H1 (cell line): ENCODE measurements at places on chromosomes 16 and 17.

GRCh38 chr17:42866216-42866615, 15.2 kb downstream of the AOC3 start:
- no peaks in the 10 kb centered on the region for H3K36me3 ChIP-seq
- DNase-seq = no peak
- no peaks in the 10 kb centered on the region for H3K27me3 ChIP-seq
- H3K27ac ChIP-seq = no peak overlapping the region
- H3K4me3 ChIP-seq = no peak overlapping the region
- no peaks in the 10 kb centered on the region for H3K4me1 ChIP-seq

- H3K27me3 ChIP-seq = no peaks in the 10 kb centered on the region; the same call in 1 of the 2 replicates
- no peak overlapping the region for H3K4me3 ChIP-seq
- peaks cover 2% of the 10 kb centered on the region for H3K36me3 ChIP-seq
- H3K4me1 ChIP-seq = peaks cover 5% of the 10 kb centered on the region
- DNase-seq = no peak
These were observed 2.0 kb downstream of the ZNF319 start for GRCh38 chr16:57998486-57998885.

DNA sequence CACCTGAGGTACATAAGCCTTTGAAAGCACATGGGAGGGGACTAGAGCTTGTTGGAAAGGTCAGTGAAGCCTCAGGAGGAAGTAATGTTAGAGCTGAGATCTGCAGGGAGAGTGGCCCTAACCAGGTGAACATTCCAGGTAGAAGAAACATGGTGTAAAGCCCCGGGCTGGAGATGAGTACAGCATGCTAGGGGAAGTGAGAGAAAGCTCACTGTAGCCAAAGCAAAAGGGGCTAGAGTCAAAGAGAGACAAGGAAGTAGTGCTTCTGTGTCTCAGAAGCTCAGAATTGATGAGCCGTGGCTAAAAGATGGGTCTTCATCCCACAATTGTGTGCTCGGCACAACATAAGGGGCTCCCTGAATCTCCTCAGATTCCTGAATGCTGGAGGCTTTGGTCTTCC, 481.8 kb downstream of the XYLT1 start:
- H3K4me3 ChIP-seq = no peak overlapping the region
- H3K36me3 ChIP-seq = no peaks in the 10 kb centered on the region
- H3K27ac ChIP-seq = no peak overlapping the region
- H3K27me3 ChIP-seq = no peaks in the 10 kb centered on the region

DNA sequence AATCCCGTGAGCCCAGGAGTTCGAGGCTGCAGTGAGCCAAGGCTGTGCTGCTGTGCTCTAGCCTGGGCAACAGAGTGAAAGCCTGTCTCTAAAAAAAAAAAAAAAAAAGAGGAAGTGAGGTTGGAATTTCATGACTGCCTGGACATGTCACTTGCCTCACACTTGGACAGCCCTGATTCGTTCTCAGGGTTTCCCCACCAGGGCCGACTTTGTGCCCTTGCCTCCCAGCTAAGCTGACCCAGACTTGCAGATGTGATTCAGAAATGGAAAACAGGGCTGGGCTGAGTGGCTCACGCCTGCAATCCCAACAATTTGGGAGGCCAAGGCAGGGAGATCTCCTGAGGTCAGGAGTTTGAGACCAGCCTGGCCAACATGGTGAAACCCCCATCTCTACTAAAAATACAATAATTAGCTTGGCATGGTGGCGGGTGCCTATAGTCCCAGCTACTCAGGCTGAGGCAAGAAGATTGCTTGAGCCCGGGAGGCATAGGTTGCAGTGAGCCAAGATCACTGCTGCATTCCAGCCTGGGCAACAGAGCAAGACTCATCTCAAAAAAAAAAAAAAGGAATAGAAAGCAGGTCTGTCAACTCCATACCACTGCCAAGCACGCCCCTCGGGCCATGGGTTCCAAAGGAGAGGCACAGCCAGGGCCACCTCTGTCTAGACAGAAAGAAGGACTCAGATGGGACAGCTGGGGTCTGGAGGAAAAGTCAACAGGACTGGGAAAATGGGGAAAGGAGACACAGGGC, 46.9 kb downstream of the SOCS1 start:
- H3K36me3 ChIP-seq = no peaks in the 10 kb centered on the region
- H3K4me3 ChIP-seq = no peak overlapping the region
- no peak for DNase-seq
- no peaks in the 10 kb centered on the region for H3K27me3 ChIP-seq
